Activated T-cell treated with anti-CD3 and anti-CD28 coated beads for 48 hours (primary cell): ENCODE measurements at places on chromosomes 7 and 10.

DNA sequence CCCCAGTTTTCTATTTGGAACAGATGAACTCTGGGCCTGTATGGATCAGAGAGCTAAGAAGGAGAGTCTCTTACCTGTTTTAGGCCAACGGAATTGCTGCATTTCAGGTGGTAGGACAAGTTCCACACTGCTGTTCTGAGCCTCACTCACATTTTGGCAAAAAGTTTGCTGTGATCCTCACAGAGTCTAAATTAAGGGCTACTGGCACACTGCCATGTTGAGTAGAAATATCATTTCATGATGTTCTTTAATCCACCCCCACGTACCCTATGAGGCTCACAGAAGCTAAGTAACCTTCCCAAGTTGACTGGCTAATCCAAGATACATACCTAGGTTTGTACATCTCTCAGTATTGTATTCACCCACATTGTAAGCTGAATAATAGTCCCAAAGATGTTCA lies 447.2 kb downstream of the INHBA start:
- no peak for DNase-seq

GRCh38 chr10:117318909-117319308 lies 56.3 kb downstream of the PDZD8 start:
- DNase-seq = no peak

- no peak for DNase-seq
Observed at GRCh38 chr7:149854611-149855360, 16.6 kb downstream of the ZNF862 start.

GRCh38 chr10:47322300-47323061 lies at the start of gene GDF2:
TSS of gene GDF2 (plus strand) at chr10:47322454. CDS start at chr10:47322669, 215 bp downstream.
- DNase-seq = no peak

GRCh38 chr10:102621443-102622325 lies 22.6 kb upstream of the TRIM8 start:
- DNase-seq = no peak

DNA sequence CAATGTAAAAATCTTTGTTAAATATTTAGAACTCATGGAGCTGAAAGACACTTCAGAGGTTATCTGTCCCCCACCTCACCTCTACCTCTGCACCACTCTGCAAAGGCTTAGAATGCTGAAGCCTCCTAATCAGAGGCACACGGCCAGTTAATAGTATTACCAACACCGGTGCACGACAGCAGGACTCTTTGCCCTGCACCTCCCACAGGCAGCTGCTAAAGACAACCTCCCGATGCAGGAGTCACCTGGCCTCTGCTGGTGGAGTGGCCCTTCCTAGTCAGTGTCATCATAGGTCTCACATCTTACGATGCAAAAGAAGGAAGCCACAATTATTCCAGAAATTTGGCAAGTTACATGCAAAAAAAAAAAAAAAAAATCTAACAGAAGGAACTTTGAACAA lies 66.6 kb upstream of the MGMT start:
- no peak for DNase-seq

DNA sequence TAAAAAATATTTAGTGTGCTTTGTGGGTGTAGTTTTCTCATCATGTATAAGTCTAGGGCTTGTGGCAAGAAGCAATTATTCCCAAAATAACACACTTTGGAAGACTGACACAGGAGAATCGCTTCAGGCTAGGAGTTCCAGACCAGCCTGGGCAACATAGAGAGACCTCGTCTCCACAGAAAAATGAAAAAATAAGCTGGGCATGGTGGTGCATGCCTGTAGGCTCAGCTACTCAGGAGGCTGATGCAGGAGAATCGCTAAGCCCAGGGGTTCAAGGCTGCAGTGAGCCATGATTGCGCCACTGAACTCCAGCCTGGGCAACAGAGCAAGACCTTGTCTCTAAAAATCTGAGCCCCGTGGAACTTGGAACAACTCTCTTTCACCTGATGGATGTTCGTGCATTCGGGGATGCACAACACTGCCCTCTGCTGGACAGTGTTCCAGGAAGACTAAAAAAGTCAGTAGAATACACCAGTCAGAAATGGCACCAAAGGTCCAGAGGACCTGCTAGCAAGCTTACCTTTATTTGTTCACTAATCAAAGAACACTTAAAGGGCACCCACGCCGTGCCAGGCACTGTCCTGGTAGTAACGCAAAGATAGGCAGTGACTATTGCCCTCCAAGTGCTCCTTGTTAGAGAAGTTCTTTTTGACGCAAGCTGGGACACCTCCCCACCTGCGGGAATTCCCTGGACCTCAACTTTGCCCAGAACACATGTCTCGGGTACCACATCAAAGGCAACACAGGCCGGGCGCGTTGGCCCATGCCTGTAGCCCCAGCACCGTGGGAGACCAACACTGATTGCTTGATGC lies 81.9 kb upstream of the CALN1 start:
- DNase-seq = peak; percentile 32

- DNase-seq = no peak
Observed at GRCh38 chr10:109866168-109866994, 56.9 kb downstream of the XPNPEP1 start.

- no peak for DNase-seq
Observed at GRCh38 chr10:112236486-112236885, 46.7 kb upstream of the TECTB start.

DNA sequence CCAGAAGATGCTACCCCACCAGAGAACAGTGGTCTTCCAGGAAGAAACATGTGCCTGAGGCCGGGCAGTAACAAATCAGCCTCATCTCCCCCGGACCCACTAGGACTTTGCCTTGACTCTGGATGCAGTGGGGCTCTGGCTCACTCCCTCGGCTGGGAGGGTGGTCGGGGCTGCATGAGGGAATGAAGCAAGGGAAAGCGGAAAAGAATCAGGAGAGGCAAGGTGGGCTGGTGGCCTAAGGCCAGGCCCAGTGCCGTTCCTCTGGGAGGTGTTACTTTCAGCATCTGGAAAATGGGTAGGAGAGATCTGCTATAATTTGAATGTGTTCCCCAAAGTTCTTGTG lies 51.8 kb downstream of the CLEC2L start:
- DNase-seq = no peak

DNA sequence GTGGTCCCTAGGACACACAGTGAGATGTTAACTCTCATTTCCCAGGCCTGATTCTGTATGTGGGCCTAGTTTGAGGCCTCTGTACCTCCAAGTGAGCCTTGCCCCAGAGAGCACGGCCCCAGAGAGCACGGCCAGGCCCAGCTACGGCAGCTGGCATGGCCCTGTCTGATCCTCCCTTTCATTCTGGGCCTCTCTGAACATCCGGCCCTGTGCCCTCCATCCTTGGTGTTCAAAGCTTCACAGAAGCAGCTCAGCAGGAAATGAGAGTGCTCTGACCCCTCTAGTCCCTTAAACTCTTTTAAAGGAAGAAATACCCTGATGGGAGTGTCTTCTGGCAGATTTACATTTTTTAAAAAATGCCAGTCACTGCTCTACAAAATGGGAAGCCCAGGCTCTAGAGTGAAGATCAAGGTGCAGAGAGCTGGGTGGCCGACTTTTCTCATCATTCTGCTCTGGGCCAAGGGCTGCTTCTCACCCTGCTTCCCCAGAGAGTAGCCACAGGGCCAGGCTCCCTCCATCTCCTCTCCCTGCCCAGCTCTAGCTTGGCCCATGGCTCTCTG lies 171.9 kb downstream of the RPS24 start:
- DNase-seq = no peak

GRCh38 chr10:12685261-12686058 lies 316.1 kb downstream of the CCDC3 start:
- DNase-seq = no peak

DNA sequence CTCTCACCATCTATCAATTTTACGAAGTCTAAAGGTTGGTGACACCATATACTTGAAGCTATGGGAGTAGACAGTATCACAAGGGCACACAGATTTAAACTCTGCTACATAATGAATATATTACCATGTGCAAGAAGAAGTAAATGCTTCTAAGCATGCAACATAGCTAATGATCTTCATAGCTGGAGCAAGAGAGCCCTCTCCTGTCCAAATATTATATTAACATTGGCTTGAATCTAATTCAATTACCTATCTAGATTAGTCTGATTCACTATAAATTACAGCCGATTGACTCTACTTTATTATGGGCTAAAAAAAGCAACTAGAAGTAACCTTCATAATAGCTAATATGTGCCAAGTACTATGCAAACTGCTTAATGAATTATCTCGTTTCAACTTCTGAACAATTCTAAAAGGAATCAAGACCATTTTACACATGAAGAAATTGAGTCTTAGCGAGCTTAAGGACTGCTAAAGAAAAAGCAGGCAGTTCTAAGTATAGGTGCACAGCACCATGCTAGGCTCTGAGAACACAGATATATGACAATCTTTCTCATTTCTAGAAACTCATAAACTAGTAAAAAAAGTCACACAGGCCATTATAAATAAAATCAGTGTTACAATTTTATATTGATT lies 21.9 kb downstream of the FRA10AC1 start:
- no peak for DNase-seq

GRCh38 chr7:84245835-84246234 lies 51.2 kb upstream of the SEMA3A start:
- DNase-seq = no peak

GRCh38 chr7:76424413-76425111 lies at the start of gene ZP3:
TSS of gene ZP3 (plus strand) at chr7:76424950. CDS start at chr7:76424965, 15 bp downstream.
- no peak for DNase-seq

- peak; percentile 65 for DNase-seq
Observed at GRCh38 chr10:110356628-110357245, 52.0 kb upstream of the SMNDC1 start.

GRCh38 chr7:26653430-26654399 lies 210.7 kb downstream of the SKAP2 start:
- DNase-seq = no peak

DNA sequence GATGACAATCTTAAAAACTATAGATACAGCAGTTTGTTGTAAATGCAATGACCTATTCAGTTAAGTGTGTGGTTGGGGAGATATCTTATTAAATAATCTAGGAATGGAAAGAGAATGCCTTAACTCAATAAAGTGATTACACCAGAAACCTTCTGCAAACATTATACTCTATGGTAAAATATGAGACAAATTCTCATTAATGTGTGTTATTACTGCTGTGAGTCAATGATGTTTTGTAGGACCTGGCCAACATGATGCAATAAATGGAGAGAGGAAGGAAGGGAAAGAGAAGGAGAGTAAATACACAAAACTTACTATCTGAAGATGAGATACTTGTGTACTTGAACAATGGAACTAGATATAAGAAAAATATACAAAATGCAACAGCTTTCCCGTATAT lies 25.1 kb downstream of the MKX start:
- no peak for DNase-seq

DNA sequence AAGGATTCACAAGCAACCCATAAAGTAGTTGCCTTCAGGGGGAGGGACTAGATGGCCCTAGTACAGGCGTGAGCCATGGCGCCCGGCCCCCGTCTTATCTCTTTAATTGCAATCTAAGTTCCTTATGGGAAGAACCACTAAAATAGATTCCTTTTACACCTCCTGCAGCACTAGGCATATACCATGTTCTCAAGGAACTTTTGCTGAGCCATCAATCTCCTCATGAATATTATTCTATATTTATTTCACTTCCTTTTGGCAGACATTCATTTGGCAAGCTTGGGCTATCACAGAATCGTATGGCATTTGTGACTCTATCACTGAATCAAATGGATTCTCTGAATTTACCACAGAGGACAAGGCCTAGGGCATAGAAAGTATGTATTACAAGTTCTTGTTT lies 14.8 kb upstream of the DNAJC12 start:
- DNase-seq = no peak

GRCh38 chr7:106756071-106756470 lies 95.1 kb upstream of the CCDC71L start:
- no peak for DNase-seq

DNA sequence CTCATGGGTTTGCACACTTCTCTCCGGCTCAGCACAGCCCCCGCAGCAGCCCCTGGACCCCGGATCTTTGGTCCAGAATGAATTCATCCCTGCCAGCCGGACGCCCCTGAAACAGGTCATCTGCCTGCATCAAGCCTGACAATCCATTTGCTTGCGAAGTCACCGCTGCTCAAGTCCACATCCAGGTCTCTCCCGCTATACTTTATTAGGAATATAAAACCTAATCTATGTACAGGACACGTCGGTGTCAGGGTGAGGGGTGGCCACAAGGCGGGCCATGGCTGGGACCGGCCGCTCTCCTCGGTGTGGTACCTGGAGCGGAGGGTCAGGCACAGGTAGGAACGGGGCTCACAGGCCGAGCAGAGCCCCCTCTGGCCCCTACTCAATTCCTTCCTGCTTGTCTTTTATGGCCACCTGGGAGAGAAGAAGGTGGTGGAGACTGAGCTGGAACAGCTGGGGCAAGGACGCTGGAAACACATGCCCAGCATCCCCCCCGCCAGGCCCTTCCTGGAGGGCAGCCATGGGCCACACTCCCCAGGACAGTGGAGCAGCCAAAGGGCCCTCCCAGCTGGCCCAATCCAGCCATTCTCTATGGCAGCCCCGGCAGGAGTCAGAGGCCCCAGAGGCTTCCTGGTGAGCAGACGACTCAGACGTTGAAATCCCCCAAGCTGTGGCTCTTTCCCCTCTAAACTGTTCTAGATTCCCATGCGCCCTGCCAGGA lies 5.3 kb downstream of the POLR2J start:
- DNase-seq = no peak

DNA sequence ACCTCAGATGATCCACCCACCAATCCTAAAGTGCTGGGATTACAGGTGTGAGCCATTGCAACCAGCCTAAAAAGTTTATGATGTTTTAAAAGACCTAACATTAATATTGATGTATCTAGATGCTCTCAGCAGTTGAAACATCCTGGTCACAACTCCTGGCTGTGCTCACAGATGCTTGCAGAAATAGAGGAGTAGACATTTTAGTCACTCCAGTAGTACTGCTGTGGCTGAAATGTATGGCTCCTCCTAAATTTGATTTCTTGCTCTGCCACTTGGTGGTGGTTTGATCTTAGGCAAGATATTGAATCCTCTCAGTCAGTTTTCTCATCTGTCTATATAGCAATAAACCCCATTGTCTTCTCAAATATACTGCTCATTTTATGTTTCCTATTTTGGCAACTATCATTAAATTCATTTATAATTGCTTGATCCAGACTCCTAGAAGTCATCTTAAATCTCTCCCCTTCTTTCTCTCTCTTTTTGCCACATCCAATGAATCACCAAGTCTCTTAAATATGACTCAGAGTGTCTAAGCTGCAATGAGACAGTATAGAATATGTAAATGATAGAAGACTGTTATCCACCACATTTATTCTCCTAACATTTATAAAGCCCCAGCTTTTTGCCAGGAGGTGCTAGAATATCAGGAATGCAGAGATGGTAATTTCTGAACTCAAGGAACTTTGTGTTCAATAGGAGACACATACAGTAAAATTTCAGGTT lies 78.1 kb upstream of the NRBF2 start:
- DNase-seq = no peak

- no peak for DNase-seq
Observed at GRCh38 chr10:1610986-1611770, 126.1 kb downstream of the ADARB2 start.

GRCh38 chr10:127939786-127940330 lies 33.0 kb downstream of the PTPRE start:
- DNase-seq = no peak

- DNase-seq = no peak
Observed at GRCh38 chr10:114767986-114768821, 53.4 kb upstream of the FHIP2A start.

DNA sequence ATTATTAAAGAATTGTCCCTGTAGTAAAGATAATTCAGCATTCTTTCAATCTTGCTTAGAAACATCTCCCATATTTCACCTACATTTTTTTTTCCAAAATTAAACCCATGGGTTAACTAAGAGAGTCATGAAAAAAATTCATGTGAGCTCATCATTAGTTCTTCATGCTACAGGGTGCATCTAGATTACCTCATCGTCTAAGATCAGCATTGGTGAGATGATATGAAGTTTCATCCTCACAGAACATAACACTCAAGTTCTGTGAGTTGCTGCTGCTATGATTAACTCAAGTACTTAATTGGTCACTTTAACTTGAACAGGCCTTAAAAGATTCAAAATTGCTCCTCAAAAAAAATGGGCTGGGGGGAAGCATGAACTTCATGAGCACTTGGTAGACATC lies 50.0 kb downstream of the RAB11FIP2 start:
- DNase-seq = no peak
